WTC11 (cell line): ENCODE measurements at places on chromosomes 7 and 10.

DNA sequence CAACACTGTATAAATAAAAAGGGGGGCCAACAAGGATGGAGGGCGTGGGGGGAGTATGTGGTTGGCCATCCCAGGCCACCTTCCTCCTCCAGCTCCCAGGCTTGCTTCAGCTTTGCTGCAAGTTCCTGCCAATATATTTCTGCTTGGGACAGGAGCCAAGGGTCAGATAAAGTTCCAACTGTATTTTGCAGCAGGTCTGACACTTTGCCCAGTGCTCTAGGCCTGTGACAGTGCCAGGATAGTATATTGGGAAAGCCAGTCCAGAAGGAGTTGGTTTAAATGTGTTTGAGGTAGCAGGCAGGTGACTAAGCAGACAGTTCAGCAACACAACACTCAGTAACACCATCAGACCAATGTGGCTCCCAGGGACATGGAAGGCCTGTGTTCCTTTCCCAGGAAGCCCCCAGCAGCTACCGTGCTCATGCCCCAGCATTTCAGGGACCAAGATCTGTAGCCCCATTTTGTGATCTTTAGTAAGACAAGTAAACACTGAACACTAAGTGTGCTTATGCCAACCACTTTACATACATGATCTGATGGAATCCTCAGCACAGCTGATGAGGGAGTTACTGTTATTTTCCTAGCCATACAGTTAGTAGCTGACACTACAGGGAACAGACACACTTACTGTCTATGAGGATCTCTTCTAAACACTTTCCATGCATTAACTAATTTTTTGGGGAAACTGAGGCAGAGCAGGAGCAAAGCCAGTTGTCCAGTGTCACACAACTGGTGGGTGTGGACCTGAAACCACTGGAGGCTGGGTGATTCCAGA, 38.9 kb downstream of the DNAJB12 start:
- DNase-seq: no peak

DNA sequence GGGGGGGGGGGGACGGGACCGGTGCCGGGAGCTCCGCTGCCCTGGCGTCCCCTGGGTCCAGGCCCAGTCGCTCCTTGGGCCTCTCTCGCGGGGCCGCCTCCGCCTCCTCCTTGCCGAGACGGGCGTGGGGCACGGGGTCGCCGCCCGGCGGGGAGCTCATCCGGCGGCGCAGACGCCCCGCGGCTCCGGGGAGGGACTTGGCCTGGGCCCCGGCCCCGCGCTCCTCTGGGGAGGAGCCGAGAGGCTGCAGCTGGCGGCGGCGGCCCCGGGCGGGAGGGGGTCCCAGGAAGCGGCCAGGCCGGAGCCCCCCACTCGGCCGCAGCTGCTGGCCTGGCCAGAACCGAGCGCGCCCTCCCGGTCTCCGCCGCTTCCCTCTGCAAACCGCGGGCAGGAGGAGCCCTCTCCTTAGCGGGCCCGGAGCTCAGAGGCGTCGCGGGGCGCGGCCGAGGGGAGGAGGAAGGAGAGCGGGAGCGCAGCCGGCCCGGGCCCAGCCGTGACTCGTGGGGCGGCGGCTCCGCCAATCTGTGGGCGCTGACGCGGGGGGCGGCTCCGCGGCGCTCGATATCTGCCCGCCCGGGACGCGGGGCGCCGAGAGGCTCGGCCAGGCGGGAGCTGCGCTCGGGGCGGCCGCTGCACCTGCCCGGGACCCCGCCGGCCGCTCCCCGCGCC, at the start of gene FAM20C:
Gene FAM20C (plus strand): TSS at position 591 of the 669 bp plus-strand sequence. CDS start 629 bp downstream, outside the sequence.
- peak; percentile 54 for DNase-seq

- peak; percentile 73 for DNase-seq
Observed at GRCh38 chr10:93073539-93074146, at the start of gene CYP26A1. Gene CYP26A1 (plus strand): TSS chr10:93073893. CDS start chr10:93073935, 42 bp downstream.

- DNase-seq: no peak
Observed at GRCh38 chr7:134766779-134767519, 12.5 kb upstream of the CALD1 start.

DNA sequence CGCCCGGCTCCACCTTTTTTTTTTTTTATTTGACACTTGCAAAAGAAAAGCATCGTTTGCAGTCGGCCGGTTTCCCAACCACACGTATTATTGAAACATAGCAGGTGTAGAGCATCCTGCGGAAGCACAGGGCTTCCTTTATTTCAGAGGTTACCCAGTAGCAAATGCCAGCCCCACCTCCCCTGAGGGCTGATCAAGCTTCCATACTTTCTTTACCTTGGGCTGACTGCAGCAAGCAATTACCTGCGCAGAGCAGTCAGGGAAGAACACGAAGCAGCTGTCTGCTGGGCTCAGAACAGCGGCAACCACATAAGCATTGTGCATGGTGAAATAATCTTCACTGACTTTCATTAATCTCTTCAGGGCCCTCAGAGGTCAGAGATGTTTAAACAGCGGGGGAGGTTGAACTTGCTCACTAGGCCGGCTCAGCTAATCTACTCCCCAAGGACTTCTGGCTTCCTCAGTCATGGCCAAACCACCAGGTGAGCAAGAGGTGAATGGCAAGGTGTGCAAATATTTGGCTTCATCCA, 784.7 kb upstream of the AUTS2 start:
- no peak for DNase-seq

DNA sequence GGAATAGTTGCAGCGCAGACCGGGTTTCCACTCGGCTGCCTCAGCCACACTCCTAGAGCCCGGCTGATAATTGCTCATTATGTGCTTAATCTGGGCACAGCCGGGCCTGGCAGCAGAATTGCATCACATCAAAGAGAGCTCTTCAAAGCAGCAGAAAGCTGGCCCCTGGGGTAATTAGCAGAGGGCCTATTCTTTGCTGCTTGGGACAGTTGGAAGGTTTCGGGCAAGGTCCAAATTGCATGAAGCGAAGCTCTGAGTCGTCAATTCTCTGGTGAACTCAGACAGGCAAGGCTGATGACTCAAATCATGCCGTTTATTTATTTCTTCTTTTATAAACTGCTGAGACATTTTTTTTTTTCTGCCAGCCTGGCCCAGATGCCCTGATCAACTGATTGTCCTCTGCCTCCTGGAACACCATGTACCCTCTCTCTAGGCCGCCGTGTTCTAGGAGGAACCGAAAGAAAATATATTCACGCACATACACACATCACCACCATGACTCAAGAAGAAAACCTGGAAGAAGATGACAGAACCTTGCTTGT, 242.2 kb downstream of the RAB11FIP2 start:
- no peak for DNase-seq

- DNase-seq: no peak
Observed at GRCh38 chr10:131961777-131962662, 19.7 kb downstream of the BNIP3 start.
